NCI-H2107 (cell line): ENCODE measurements at places on chromosomes 16 and 17.
A peak's percentile ranks its signal among the peaks of the same experiment; 100 is the strongest.

- DNase-seq, result peak; percentile 73
Observed at GRCh38 chr17:39617446-39618245, 9.1 kb upstream of the PPP1R1B start.

- DNase-seq, result no peak
Observed at GRCh38 chr17:50562242-50563091, 2.0 kb downstream of the CACNA1G start.

DNA sequence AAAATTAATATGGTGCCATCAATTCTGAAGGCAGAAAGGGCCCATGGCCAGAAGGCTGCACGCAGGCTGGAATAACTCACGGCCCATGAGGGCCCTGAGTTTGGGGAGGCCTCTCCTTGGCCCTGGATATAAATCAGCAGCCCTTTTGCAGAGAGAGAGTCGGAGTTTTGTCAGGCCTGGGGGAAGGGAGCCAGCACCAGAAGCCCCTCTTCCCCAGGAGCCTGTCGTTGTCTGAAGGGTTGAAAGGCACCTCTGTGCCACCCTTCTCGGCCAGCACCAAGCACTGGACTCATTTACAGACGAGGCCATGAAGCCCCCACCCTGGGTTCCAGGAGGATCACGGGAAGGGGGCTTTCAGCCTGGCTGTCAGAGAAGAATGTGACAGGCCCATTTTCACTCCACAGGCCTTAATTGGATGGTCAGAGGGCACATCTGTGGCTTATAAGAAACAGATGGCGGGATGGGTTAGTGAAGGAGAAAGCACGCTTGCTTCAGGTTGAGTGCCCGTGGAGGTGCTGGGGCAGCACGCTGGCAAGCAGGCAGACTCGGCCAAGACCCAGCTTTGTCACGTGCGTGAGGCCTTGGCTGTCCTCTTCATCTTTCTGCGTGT is 140.6 kb downstream of the CLEC16A start:
- no peak for DNase-seq

GRCh38 chr17:16353317-16354174 is at the start of gene CENPV:
Gene CENPV, minus strand, starts transcription at chr17:16353469. Its CDS starts 33 bp downstream, at chr17:16353436.
- DNase-seq, result no peak

DNA sequence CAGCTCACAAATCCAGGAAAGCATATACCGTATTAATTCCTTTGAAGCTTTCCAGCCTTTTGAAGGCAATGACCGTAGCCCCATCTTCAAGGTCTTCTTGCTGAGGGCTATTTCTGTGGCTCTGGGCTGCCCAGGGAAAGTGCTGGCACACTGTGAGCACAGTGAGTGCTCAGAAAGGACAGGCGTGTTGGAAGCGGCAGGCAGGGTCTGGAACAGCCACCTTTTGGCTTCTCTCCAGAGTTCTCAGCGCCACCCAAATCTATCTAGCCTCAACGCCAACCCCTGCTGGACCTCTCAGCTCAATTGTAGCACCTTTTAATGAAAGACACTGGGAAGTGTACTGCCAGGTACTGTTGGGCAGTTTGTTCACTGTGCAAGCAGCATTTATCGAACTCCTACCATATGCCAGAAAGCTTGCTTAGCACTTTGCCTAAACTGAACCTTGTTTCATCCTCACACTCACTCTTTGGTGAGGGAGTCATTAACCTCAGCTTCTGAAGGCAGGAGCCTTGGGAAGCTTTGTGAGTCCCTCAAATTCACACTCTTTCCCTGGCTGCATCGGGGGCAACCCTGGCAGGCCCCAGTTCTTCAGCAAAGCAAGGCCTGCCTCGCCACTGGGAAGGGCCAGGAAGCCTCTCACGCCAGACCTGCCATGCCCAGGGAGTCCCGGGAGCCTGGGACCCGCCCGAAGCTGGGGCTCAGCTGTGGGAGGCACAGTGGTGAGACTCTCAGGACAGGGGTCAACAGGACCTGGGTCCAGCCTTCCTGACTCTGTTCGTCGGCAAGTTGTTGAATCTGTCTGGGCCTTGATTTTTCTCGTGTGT is 13.5 kb upstream of the CIBAR2 start:
- no peak for DNase-seq

- DNase-seq, result no peak
Observed at GRCh38 chr17:19645734-19646201, 2.8 kb upstream of the ALDH3A2 start.

DNA sequence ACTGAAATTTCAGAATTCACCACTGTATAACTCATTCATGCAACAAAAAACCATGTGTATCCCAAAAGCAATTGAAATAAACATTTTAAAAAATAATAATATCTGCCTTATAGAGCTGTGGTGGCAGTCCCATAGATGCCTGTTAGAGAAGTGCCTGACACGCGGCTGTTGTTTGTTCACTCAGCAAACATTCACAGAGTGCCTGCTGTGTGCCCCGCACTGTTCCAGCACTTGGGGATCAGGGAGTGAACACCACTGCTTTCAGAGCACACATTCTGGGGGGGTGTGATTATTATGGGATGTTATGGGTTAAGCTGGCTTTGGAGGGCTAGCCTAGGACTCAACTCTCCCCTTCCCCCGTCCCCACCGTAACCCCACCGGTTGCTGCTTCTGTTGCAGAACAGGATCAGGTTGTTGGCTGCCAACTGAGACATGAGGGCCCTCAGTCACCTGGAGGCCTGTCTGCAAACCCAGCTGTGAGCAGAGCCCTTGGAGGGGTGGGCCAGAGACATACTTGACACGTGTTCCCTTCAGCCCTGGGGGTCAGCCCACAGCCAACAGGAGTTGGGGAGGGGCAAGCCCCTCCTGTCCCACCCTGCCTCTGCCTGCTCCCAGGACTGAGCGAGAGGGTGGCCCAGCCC is 103.3 kb upstream of the CIBAR2 start:
- no peak for DNase-seq

DNA sequence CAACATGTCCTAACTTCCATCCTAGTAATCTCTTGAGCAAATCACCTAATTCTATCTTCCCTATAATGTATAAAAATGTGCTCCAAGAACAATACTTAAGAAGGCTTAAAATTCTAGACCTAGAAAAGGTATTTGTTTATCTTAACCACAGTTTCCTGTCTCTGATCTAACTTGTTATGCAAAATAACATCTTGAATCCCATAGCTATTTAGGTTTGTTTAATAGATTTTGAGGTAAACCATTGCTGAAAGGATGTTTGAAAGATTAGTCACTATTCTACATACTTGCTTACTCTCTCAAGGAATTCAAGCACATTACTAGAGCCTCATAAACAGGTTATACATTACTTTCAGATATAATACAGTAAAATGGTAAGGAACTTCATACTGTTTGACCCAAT is 13.0 kb downstream of the CA10 start:
- no peak for DNase-seq
